ENCODE measurements at places on chromosomes 1 and 21.

DNA sequence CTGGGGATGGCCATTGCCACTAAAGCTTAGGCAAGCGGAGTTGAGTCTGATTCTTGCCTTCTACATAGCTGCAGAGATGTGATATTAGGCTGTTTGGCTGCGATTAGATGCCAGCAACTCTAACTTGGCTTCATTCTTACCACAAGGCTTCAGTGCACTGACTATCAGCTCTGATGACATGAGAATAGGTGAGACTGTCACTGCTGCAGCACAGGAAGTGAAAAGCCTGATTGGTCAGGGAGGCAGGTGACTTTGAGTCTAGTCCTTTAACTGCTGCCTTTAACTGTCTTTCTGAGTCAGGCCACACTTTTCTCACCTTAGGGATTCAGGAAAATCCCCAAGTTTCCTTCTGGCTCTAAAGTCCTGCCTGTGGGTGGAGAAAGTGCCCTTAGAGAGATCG is 14.1 kb upstream of the PLXNA2 start:
- no peak for DNase-seq

DNA sequence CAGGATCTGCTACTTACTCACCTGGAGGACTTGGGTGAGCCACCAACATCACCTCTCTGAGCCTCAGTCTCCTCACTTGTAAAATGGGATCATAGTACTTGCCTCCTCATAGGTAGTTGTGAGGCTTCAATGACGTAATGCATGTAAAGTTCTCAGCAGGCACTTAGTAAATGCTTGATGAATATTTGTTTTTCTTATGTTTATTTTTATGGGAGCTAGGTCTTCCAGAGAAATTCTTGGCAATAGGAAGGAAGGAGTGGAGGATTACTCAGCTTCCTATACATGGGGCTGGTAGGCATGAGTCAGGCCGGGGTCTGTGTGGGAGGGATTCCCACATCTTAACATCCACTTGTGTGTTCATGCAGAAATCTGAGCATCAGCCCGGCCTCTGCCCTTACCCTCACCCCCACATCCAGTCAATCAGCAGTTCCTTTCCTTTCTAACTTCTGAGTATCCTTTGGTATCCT is 95.4 kb upstream of the USP24 start:
- peak; percentile 99 for DNase-seq

DNA sequence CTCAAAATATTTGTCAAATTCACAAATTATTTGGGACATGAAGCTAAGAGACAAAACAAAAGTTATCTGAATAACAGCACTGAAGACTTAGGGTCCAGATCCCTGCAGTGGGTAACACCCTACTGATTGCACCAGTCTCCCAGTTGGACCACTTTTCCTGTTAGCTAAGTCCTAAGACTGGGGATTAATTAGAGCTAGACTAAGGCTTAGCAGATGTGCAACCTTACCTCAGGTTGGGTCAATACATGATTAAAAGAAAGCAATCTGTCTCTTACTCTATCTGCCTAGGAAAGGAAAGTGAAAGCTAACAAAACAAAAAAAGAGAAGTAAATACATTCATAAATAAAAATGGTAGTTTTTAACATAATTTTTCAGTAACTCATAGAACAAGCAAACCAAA is 737.2 kb upstream of the CHRM3 start:
- no peak for DNase-seq

DNA sequence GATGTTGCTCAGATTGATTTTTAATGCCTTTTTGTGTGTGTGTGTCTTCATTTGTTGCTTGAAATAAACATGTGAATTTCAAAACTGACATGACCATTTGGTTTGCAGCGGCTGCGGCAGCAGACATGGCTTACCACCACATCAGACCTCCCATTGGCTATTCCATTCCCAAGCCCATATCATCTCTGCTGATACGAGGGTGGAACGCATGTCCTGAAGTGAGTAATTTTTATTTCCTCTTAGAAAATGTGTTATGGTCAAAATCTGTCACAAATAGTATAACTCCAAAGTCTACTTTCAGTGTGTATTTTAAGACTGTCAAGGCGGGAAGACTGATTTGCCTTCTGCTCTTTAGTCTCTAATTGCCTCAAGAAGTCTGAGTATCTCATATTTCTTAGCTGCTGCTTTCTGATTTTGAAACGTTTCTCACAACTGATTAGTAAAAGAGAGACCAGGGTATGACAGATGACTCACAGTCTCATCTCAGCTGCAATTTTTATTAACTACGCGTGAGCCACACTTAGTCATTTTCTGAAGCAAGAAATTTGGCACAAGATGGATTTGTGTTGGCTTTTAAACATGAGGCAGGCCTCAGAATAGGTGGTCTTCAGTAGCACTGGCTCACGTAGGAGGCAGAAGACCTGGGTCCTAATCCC is 49.0 kb downstream of the LRRC53 start:
- peak; percentile 73 for DNase-seq

GRCh38 chr1:219790834-219791615 is 137.3 kb downstream of the SLC30A10 start:
- DNase-seq: no peak

DNA sequence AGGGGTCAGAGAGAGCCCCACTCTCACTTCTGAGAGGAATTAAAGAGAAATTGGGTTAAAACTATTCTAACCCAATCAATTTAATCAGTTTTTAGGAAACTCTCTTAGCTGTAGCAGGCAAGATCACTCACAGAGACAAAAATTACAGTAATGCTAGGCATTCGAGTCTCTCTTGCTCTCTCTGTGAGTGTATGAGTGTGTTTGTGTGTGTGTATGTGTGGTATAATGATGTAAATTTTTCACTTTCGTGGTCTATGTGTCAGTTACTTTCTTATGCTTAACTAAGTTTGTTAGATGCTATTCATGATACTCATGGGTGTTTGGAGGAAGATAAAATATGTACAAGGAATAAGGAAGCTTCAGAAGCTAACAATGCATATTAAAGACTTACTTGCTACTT is 131.3 kb downstream of the FASLG start:
- DNase-seq: no peak

DNA sequence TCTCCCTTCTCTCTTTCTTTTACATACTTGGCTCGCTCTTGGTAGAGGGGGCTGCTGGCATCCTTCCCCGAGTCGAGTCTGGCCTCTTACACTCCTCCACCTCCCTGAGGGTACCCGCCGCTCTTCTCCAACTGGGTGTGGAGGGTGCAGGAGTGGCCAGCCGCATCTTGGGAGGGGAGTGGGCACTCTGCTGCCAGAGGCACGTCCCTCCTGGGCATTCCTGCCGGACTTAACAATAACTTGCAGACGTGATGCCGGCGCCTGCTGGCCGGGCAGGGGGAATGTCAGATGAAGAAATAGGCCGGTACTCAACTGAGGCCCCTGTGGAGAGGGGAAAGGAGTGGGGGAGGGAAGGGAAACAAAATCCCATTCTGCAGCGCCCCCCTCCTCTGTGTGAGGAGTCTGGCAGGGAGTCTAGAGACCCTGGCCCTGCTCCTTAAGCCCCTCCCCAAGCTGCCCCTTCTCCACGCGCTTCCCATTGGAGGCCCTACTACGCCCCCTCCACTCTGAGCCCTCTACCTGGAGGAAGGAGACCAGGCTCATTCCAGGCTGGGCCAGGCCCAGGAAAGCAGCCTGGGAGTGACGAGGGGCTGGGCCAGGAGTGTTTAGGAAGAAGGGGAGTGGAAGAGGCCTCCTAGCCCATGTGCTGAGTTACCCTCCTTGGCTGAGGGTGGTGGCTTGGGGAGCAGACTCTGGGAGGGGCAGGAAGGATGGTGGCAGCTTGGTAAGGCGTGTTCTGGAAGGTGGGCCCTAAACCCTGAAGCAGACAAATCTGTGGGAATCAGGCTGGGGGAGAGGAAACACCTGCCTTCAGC is 1.8 kb downstream of the ATP2B4 start:
- DNase-seq: peak; percentile 43

GRCh38 chr1:119623678-119624077 is 24.4 kb downstream of the ZNF697 start:
- peak; percentile 44 for DNase-seq

GRCh38 chr21:46664316-46664995 is 29.0 kb downstream of the PRMT2 start:
- DNase-seq: no peak

DNA sequence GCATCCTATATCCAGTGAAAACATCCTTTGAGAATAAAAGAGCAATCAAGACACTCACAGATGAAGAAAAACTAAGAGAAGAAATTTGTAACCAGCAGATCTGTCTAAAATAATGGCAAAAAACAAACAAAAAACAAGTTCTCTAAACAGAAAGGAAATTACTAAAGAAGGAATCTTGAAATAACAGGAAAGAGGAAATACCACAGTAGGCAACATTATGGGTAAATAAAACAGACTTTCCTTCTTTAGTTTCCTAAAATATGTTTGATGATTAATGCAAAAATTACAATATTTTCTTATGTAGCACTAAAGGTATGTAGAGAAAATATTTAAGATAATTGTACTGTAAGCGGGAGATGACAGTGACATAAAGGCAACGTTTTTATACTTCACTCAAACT is 23.5 kb downstream of the SLC19A1 start:
- no peak for DNase-seq

- DNase-seq: peak; percentile 30
Measured at GRCh38 chr1:8239306-8240023, 78.4 kb upstream of the SLC45A1 start.

DNA sequence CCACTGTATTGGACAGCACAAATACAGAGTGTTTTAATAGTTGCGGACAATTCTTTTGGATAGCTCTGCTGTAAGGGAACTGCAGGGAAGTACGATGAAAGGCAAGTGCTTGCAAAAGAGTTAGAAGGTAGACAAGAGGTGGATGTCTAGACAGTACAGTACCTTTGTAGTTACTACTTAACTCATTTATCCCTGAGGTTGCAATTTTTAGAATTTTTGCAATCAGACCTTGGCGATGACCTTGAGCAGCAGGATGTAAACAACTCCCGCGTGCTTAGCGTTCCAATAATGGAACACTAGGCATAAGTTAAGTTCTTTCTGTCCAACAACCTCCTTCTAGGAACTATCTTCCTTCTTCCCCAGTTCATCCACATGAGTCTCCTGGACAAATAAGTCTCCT is 1.9 kb upstream of the SYT14 start:
- no peak for DNase-seq

GRCh38 chr1:177355575-177355974 is 184.8 kb downstream of the BRINP2 start:
- peak; percentile 57 for DNase-seq

DNA sequence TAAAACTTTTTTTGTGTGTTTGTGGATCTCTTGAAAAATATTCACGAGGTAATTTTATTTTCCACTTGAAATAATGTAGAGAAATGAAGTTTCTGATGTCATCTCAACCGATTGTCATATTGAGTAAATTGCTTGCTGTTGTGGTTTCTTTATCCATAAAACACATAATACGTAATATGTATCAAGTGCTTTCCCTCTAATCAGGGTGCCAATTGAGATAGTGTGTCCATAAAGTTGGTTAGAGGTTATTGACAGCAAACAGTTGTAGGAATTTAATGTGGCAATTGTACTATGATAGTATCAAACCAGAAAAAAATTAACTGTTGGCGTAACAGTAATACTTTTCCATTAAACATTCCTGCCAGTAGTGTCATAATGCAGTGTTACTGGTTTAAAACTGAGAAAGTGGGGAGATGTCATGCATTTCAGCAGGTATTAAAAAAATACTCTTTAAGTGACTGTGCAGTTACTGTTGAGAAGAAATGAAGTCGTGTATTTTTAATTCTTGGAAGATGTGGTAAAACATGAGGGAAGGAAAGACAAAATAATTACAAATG is 38.3 kb downstream of the USP25 start:
- DNase-seq: no peak

GRCh38 chr1:47783638-47784496 is 213.3 kb downstream of the TRABD2B start:
- DNase-seq: no peak

GRCh38 chr1:181094416-181095212 is 6.1 kb downstream of the IER5 start:
- DNase-seq: peak; percentile 95

DNA sequence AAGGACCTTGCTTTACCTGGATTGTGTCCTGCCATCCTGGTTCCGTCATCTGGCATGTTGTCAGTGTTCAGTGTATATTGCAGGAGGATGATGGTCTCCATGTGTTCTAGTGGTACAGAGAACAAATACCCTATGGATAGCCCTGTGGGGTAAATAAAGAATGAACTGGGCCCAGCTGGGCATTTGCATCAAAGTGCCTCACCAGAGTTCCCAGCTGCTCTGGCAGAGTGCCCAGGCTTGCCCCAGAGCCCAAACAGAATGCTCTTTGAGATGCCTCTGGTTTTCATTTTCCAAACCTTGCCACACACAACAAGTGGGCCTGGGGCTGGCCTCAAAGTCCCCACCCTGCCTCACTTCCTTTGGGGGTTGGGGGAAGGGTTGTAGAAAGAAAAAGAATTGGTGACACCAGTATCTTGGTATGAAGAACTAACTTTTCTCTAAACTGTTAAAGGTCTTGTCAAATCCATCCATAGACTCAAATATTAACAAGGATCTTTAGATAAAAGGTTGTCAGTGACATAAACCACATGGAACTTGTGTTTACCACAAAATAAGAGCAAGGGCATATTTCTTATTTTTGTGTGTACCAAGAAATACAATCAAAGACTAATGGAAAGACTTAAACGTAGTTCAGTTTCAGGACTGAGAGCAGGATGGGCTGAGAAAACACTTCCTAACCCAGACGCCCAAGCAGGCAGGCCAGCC is 82.2 kb downstream of the LMO4 start:
- DNase-seq: no peak

DNA sequence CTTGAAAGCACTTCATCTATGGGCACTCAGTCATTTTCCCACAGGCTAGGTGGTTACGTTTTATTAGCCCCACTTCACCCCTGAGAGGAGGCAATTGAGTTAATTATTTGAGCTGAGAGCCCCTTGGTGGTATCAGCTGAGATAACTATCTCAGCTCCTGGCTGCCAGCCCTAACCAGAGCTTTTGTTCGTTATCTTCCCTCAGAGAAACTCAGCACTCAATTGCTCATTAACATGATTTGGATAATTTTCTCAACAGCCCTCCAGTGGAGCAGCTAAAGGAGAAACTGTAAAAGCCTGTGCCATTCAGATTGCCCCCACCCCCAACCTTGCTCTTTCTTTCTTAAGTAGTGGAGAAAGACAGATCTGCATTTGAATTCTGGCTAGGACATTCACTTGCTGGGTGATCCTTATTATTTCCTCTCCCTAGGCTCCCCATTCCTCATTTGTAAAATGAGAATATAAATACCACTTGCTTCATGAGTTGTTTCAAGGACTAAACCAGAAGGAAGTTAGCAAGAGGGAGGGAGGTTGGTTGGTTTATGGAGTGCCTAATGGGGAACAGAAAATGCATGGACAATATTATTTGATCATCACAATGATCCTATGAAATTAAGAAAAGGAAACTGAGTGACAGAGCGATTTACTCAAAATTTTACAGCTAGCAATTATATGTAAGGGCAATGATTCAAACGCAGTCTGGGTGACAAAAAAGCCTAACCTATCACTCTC is 218.7 kb upstream of the FGGY start:
- no peak for DNase-seq
